CD4-positive, alpha-beta T cell (primary cell): ENCODE measurements at places on chromosomes 1 and 21.

DNA sequence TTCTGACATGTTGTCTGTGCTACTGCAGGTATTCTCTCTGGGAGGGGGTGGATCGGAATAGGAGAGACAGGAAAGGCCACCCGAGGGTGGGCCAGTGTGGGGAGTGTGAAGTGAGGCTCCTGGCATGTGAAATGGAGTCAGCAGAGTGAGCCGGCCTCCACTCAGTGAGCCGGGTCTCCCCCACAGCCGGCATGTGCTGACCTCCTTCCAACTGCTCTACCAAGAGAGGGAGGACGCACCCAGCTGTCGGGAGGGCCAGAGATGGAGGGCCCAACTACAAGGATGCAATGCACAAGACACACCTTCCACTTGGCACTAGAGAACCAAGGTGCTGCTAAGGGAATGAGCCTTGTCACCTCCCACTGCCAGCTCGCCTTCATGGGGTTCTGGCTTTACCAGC lies 28.2 kb upstream of the CLSTN1 start:
- no peak for DNase-seq

DNA sequence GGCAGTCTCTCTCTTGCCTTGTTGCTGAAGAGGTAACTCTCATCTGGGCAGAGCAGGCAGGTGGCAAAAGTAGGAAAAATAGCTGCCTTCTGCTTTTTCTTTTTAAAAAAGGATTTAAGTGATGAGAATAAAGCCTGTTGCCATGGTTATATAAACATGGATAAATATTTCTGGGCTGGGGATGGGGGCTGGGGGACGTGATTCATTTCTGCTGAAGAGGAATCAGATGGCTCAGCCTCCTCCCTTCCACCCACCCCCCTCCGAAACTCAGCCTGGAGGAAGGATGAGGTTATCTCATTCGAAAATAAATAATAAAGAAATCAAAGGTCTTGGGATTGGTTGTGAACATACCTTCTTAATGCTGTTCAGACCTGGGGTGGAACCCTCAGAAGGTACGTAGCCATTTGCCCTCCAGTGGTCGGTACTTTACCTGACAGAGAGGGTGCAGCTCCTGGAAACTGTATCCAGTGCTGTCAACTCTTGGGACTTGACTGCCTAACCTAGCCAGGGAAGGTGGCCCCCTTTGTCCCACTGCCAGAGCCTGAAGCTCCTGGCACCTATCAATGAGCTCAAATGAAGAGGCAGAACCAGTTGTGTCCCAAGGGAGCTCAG lies 3.8 kb upstream of the INKA2 start:
- DNase-seq = no peak

DNA sequence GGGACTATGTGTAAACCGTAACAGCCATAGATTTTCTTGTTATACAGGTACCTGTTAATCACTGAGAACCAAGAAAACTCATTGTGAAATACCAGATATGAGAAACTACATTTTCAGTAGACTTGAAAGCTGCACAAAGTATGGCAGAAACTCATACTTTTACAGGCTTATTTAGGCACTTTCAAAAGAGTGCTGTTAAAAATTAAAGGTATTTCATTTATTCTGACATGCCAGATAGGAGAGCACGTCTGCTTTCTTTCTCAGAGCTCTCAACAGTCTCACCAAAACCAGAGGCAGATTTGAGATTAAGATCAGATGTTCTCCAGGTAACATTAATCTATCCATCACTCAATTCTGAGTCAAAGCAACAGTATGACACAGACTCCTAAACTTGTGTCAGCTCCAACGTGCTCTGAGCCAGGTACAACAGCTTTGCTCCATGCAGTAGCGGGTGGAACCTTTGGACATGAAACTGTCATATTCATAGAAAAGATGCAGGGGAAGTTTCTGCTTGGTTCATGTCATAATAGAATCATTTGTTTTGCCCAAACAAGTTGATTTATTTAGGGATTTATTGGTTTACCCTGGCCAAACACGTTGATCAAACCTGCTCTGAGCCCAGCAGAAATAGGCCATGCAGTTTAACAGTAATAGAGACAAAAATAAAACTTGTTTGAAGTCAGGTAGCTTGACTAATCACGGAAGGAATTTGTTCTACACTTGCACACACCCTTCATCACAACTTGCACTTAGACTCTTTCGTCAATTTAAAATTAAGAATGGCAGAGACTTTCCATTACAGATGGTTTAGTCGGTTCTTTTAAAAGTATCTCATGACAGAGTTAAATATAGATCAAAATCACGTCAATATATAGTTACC lies 20.8 kb upstream of the TSNAX start:
- DNase-seq = no peak

GRCh38 chr1:118688891-118689290 lies 299.3 kb downstream of the TBX15 start:
- DNase-seq = no peak

- no peak for DNase-seq
These were observed 18.9 kb upstream of the SDC3 start for GRCh38 chr1:30927448-30927847.

GRCh38 chr1:209199822-209200221 lies 383.7 kb upstream of the CAMK1G start:
- no peak for DNase-seq

GRCh38 chr1:116515702-116516101 lies 55.1 kb downstream of the CD58 start:
- peak; percentile 80 for DNase-seq

- DNase-seq = no peak
These were observed 732.9 kb downstream of the RWDD3 start for GRCh38 chr1:95966866-95967265.

DNA sequence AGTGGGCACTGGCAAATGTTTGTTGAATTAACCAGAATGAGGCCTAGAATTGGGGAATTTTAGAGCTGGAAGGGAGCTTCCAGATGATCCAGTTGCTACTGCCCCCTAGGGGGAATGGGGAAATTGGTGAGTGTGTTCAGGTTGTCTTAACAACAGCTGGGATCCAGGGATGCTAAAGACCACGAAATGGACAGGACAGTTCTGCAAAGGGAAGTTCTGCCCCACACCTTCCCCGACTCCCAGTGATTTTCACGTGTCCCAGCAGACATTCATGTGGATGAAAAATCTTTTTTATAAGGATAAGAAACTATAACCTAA lies 33.9 kb downstream of the TRIM62 start:
- DNase-seq = peak; percentile 26

DNA sequence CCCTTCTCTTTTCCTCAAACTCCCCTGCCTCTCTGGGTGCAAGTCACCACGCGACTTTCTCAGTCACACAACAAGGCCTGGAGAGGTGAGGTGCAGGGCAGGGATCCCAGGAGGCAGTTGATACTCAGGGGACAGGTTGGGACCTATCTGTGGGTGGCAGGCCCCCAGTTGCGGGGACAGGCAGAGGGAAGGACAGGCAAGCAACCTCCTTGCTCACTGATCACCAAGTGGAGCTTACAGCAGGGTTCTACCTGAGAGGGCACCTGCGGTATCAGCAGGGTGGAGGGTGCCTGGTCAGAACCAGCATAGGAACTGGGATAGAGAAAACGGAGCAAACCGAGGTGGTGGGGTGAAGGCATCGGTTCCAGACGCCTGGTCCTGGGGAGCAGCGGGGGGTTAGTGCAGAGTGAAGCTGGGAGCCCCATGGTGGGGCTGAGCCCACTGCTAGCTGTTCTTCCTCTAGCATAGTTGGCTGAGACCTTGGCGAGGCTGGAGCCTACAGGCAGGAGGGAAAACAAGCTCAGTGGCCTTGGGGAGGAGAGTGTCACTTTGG lies 24.4 kb upstream of the TENT5C start:
- no peak for DNase-seq

DNA sequence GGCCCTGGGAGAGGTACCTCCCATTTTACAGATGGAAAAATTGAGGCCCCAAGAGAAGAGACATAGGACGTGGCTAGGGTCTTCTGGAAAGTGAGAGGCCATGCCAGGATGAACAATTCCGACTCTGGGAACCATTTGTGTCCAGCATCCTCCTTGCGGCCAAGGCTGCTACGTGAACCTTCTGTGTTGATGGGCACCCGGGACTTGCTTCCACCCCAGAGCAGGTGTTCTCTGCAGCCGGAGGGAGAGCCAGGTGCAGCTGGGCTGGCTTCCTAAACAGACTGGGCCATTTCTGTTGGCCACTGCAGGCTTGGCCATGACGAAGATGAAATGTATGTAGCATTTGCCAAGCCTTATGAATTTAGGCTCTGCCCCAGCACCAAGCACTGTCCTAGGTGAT lies 118.9 kb downstream of the PRDM2 start:
- no peak for DNase-seq

DNA sequence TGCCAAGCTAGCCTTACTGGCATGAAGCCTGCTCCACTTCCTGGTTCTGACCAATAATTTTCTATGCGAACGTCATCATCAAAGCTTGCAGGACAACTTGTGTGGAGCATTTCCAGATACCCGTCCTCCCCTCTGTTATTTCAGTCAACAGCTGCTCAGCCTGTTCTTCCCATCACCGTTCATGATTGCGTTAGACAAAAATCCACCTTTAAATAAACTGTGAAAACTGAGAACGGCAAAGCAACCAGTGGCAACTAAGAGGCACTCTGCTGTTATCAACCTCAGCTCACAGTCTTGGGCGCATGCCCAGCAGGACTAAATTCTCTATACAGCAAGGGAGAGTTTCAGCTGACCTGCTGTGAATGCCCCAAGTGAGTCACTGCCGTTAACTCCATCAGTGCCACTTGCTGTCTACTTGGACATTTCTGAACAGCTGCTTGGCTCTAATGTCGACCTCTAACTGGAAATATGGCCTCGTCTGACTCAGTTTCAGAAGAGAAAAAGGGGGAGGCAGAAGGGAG lies 207.4 kb upstream of the RUNX1 start:
- no peak for DNase-seq

GRCh38 chr21:45476582-45476981 lies 65.7 kb downstream of the SLC19A1 start:
- no peak for DNase-seq

DNA sequence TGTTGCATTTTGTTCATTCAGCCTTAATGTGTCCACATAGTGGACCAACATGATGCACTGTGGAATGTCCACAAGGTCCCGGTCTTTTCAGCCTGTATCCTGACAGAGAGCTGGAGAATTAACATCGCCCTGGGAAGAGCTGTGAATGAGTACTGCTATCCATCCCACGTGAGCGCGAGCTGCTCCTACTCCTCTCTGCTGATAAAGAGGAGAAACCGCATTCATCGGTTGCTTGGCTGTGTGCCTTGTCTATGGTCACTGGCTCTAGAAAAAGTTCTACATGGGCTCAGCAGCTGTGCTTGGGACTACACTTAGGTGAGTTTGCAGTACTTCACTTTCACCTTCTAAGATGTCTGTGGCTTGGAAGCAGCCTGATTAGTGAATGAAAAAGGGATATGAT lies 31.1 kb upstream of the IGSF5 start:
- no peak for DNase-seq

DNA sequence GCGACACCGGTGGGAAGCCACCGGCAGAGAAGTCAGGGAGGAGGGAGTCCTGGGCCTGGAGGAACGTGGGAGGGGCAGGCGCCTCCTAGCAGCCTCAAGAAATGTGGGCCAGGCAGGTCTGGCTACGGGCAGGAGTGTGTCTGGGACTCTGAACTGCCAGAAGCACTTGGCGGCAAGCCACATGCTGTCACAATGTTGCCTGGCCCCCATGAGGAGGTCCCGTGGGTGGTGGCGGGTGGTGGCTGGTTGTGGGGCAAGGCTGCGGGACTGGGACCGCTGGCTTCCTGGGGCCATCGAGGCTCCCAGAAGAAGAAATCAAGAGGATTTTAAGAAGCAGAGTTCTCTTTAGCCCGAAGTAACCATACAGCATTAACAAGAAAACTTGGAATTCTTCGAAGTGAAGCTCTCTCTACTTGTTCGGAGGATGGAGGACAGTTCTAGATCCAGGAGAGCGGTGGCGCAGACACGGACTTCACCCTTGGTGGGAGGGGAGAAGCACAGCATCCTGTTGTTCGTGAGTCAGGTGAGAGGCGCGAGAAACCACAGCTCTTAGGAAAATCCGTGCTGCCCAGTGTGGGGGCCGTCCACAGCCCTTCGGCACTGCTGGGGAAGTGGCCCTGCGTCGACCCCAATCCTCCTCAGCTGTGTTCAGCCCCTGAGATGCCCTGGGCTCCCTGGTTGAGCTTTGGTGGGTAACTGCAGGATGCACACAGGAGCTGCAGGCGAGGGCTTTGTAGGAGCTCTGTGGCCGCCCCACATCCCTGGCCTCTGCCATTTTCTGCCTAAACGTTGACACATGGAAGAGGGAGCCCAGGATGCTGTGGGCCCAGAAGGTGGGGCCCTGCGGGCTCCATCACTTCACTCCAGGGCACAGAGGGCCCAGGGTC lies 12.4 kb downstream of the SKI start:
- no peak for DNase-seq

DNA sequence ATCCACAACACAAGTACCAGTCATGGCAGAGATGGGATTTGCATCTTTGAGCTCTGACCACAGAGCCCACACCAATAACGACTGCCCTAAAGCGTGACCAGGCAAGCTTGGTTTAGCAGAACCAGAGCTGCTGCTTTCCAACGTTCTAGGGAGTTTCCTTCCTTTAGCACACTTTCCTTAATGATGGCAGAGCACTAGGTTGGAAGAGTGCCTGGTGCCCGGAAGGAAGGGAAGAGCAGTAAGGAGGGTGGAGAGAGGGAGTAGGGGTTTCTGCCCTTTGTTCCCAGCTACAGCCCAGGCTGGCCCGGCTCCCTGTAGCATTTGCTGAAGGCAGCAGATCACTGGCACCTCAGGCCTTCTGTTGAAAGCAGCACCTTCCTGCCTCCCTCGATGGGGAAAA lies 6.1 kb upstream of the EVA1C start:
- no peak for DNase-seq

GRCh38 chr1:28986306-28986910 lies 72.0 kb downstream of the EPB41 start:
- no peak for DNase-seq

- DNase-seq = no peak
These were observed 47.9 kb upstream of the DYNLT5 start for GRCh38 chr1:66704177-66704875.

DNA sequence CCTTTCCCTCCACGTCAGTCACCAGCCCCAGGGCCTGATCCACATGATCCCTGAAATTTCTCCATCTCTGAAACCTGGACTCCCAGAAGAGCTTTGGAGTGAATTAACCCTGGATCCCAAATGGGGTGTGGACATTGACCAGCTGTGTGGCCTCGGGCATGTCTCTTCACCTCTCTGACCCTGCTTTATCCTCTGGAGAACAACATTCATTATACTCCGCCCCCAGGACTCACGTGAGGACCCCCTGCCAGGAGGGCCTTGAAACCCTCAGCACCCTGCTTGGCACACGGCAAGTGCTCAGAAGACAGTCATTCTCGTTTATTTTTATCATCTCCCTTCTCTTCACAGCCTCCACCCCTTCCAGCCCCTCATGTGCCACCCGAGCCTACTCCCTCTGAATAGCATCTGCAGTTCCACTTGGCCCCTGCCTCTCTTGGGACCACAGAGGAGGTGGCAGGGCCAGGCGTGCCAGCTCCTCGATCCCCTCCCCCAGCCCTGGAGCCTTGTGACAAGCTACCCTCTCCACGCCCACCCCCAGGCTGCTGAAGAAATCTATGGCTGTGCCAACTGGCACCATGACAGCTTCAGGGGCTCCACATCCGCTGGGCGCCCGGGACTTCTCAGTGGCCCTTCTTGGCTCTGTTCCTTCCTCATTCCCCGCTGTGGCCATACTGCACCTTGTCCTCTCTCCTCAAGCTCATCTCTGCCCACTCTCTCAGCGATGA lies 18.0 kb downstream of the ADGRB2 start:
- no peak for DNase-seq

GRCh38 chr1:213934649-213935048 lies 53.1 kb upstream of the PROX1 start:
- no peak for DNase-seq

GRCh38 chr1:181061891-181062835 lies 26.3 kb upstream of the IER5 start:
- DNase-seq = no peak
